ENCODE measurements at places on chromosomes 7 and 10.

DNA sequence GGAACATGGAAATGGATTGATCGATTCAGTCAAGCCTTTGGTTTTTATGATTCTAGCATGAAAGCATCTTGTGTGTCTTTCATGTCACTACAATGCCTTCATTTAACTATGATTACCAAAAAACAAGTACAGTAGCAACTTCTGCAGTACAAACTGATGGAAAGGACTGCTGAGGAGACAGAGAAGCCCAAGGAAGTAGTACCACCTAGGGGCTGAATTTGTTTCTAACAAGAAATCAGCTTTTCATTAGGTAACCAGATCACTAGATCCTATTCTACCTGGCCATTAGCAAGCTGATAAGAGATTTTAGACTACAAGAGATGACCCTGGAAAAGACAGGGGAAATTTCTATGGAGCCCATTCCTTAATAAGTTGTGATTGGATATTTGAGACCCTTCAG is 3.2 kb upstream of the IFIT1 start:
- no peak for DNase-seq

GRCh38 chr10:3169673-3170072 is 2.9 kb downstream of the PITRM1 start:
- no peak for DNase-seq

DNA sequence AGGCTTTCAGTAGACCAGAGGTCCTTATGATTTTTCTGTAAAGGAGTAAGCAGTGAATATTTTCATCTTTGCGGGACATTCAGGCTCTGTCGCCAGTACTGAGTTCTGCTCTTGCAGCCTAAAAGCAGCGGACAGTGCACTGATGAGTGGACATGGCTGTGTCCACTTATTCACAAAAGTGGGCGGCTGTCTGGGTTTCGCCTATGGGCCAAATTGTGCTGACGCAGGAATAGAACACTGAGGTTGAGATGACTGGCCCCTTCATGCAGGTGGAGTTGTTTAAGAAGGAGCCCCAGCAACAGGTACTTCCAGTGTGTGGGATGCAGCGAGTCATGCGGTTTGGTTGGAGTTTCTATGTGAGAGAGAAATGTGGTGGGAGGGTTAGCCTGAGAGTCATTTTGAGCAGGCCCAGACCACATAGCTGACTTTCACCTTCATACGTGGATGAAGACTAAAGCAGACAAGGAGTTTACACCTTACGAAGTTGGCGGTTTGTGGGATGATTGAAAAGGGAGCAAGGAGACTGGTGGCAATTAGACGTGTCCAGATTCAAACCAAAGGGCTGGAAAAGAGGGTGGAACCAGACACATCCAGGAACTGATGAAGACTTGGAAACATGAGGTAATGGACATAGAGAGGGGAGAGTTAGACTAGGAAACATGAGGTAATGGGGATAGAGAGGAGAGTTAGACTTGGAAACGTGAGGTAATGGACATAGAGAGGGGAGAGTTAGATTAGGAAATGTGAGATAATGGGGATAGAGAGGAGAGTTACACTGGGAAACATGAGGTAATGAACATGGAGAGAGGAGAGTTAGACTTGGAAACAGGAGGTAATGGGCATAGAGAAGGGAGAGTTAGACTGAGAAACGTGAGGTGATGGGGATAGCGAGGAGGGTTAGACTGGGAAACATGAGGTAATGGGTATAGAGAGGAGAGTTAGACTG is 38.2 kb downstream of the WDR37 start:
- DNase-seq = no peak

GRCh38 chr10:125264091-125264490 is 103.7 kb upstream of the CTBP2 start:
- no peak for DNase-seq

GRCh38 chr7:94352887-94353286 is 41.8 kb upstream of the COL1A2 start:
- DNase-seq = no peak

DNA sequence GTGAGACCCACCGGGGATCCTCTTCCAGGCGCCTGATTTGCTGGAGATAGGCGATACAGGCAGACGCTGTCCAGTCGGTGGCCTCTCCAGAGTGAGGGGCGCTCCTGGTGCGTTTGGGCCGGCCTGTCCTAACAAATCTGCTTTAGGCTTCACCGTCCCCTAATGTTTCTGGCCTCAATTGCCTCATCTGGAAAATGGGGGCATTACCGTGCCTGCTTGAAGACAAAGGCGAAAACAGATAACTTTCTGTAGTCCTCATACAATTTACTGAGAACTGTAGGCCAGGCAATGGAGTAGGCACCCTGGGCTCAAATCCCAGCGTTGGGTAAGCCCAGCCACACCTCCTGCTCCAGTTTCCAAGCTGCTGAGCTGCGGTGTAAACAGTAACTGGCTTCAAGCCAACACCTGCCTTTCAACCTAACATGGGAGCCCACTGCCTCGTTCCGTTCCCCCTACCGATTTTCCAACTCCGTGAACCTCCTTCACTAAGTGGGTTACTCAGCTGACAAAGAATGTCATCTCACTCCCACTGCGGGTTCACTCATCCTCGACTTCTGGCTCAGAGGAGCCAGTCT is 589 bp upstream of the ZFAND4 start:
- no peak for DNase-seq

- no peak for DNase-seq
These were observed 501.5 kb upstream of the GALNT17 start for GRCh38 chr7:70630440-70630817.

DNA sequence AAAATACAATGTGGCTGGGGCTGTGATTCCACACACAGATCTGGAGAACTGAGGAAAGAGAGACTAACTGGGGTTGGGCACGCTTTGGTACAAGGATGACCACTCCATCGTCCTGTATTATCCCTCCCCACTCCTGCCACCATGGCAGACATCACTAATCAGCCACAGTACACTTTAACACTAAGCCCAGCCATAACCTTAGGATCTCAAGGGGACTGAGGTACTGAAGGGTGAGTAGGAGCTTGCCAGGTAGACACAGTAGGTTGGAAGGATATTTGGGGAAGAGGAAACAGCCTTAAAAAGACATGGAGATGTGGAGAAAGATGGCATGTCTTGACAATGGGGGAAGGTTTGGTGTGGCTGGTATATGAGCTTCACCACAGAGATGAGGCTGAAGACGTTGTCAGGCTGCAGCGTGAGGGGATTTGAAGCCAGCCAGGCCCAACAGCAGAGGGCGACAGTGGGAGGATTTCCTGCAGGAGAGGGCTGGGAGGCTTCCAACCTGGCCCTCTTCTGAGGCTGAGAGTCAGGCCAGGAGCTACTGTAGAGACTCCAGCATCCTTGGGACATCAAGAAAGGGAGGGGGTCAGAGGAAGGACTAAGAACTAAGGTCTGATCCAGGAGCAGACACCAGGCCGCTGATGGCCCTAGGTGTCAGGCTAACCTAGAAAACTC is 58.6 kb upstream of the COL13A1 start:
- peak; percentile 26 for DNase-seq

- DNase-seq = no peak
These were observed 29.7 kb upstream of the CRTAC1 start for GRCh38 chr10:98060079-98060478.

DNA sequence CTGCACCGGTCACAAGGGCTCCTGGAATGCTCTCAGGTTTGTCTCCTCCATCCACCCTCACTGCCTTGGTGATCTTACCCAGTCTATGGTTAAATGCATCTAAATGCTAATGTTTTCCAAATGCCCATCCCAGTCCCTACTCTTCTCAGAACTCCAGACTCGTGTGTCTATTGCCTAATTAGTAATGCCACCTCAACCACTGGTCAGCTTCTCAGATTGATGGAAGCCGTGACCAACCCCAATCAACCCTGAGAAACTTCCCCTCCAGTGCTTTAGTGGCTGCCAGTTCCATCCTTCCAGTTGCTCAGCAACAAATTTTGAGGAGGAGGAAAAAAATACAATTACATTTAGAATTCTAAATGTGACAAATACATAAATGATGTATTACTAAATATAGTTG is 18.6 kb downstream of the NUDCD3 start:
- DNase-seq = no peak

- no peak for DNase-seq
These were observed 79.1 kb downstream of the USP6NL start for GRCh38 chr10:11532306-11532705.

DNA sequence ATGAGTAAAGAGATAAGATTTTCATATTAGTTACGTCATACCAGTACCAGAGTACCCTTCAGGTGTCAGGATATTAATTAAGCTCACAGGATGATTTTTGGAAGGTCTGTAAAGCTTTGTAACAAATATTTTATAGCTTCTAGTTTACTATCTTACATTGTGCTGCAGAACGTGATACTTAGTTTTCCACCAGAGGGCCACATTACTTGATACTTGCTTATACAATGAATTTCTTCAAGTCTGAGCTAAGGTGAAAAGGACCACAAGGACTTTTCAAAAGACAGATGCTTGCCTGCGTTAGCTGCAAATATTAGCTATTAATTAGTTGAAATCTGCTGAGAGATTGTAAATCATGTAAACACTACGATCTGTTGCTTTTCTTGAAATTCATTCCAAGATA is 12.2 kb downstream of the FOXP2 start:
- DNase-seq = no peak

GRCh38 chr7:116546916-116547315 is 22.1 kb downstream of the CAV1 start:
- no peak for DNase-seq

DNA sequence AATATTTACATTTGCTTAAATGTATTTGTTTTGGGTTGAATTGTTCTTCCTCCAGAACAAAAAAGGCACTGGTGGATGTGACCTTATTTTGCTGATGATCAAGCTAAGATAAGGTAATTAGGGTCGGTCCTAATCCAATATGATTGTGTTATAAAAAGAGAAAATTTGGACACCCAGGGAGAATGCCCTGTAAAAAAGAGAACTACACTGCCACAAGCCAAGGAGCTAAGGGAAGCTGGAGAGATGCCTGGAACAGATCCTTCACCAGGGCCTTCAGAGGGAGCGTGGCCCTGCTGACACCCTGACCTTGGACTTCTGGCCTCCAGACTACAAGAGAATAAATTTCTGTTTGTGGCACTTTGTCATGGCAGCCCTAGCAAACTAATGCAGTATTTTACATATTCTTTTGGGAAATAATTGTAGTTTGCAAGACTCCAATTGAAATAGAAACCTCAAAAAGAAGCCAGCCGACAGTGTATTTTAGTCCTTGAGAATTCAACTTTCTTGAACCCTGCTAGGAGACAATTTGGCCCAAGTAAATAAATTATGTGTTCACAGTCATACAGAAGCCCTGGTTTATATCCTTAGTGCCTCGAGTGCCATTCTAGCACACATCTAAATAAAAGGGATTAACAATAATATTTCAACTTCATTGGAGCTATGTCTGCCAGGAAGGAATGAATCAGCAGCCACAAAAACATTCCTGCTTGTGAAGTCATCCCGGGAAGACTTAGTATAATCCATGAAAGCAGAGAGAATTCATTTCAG is 164.6 kb downstream of the PKD1L1 start:
- no peak for DNase-seq

GRCh38 chr10:93572606-93573005 is 6.1 kb downstream of the FFAR4 start:
- no peak for DNase-seq

DNA sequence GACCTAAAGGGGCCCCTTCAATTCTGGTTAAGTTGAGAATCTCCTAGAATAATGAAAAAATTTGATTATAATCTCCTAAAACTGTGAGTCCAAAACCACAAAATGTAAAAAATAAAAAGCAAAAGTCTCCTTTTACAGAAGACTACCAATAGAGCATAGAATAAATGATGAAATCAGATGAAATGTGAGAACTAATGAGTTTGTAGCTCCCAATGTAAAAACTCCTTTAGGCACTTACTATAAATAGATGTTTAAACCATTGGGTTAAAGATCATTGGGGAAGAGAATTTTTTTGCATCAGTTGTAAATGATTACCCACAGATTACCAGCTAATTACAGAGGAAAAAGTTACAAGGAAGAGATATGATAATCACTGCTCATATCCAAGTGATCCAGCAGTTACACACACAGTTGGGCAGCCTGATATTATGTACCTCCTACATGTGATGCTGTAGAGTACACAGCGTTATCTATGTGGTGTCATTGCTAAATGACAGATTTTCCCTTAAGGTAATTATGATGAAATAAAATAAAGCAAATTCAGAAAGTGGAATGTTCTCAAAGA is 282.7 kb upstream of the SEMA3D start:
- no peak for DNase-seq

GRCh38 chr7:147199868-147200267 is 1083.3 kb downstream of the CNTNAP2 start:
- no peak for DNase-seq

DNA sequence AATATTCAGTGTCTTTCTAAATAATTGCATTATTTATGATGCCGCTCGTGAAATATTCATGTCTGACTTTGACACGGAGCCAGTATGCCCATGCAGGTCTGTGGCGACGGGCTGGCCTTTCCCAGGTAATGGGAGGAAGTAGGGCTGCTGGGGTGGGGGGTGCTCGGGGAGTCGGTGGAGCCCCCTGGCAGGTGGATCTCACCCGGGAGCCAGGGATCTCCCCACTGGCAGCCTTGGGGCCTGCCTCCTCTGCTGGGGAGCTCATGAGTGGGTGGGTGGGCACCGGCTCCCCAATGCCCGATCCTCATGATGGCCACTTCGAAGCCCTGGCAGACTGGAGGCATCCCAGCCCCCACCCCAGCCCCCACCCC is 52.8 kb downstream of the PWWP2B start:
- DNase-seq = no peak

GRCh38 chr7:14717816-14718215 is 184.7 kb downstream of the DGKB start:
- no peak for DNase-seq

DNA sequence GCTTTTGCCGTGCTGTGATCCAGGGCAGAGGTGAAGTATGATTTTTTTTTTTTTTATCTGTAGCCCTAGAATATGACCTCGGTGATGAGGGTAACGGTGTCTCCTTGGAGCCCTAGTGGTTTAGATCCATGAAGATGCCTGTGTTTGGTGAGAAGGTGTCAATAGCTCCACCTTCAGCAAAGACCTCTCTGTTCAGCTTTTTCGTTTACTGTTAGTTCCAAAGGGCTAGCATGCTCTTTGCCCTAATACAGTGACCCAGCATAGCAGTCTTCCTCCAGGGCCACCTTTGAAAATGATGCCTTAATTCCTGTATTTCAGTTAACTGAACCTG is 746 bp upstream of the MRPS16 start:
- no peak for DNase-seq

DNA sequence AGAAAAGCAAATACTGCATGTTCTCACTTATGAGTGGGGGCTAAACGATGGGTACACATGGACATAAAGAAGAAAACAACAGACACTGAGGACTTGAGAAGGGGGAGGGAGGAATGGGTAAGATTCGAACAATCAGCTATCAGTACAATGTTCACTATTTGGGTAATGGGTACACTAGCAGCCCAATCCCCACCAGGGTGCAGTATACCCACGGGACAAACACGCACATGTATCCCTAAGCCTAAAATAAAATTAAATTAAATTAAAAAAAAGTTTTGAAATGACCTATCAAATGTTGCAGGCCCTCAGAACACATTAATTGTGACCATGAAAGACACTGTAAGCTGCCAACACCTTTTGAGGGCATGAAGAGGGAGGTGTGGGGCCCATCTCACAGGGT is 316.0 kb downstream of the WDR37 start:
- DNase-seq = no peak

Data from progenitor cell of endocrine pancreas (in vitro differentiated cells).